Endothelial cell (in vitro differentiated cells): ENCODE measurements at places on chromosomes 6 and 20. TPM values are rescaled to one million over a fixed set of nuclear protein-coding genes. Genes with fewer than 3 reads are reported as not detected.

DNA sequence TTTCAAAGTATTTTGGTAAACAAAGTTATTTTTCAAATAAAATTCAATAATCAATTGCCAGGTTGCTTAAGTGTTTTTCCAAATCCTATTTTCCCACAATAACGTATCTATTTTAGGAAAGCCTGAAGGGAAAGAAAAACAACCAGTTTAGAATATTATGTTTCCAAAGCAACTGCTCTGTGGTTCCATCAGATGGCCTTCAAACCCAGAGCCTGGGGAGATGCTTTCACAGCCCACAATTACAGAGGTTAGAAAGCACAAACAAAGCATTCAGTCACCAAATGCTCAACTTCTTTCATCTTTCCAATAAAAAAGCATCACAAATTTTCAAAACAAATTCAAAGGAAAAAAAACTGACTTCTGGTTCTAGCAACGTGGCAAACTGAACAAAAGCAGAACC lies 66.0 kb downstream of the ELOVL5 start:
- DNase-seq: no peak

Gene PTCRA
- not detected for total RNA-seq

Gene BPIFA1
- not detected for total RNA-seq

DNA sequence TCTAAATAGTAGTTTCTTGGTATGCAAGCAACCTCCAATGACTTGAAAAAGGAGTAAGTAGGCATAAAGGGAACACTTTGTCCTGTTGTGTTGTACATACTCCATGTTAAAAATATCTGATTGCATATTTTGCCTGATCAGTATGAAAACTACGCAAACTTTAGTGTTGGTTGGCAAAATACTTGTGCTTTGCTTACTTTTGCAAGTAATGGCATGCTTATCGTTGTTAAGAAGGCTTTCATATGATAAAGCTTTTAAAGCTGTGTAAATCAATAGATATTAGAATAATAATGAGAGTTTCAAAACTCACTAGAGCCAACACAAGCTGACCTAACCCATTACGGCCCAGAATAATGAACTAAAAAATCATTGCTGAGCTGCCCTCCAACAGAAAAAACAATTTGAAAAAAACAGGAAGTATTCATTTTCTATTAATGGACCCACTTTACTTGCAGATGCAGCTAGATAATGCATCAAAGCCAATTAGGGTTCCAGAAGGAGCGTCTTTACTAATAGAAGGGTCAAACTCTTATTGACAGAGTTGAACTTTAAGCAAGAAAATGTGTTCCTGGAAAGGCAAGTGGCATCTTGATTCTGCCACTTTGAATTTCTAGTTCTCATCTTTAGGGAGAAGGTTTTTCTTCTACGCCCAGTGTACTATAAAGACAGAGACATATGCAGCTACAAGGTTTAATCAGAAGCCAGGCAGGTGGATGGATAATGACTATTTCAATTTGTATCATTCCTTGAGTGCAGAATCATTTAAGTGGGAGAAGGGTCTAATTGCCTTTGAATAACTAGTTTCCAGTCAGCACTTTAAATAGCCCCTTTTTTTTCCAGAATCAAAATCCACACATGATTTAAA lies 82.2 kb downstream of the SNAP25 start:
- DNase-seq: no peak

- no peak for DNase-seq
These were observed 55.1 kb downstream of the KIAA0408 start for GRCh38 chr6:127404133-127404532.

GRCh38 chr6:37618916-37619590 lies 78.6 kb downstream of the MDGA1 start:
- DNase-seq: no peak

GRCh38 chr6:52407467-52407866 lies 12.7 kb upstream of the EFHC1 start:
- peak; percentile 22 for DNase-seq

GRCh38 chr6:21593927-21594415 lies 420 bp downstream of the SOX4 start:
- peak; percentile 19 for DNase-seq

- no peak for DNase-seq
These were observed 158.8 kb downstream of the CDH26 start for GRCh38 chr20:60117065-60117464.

DNA sequence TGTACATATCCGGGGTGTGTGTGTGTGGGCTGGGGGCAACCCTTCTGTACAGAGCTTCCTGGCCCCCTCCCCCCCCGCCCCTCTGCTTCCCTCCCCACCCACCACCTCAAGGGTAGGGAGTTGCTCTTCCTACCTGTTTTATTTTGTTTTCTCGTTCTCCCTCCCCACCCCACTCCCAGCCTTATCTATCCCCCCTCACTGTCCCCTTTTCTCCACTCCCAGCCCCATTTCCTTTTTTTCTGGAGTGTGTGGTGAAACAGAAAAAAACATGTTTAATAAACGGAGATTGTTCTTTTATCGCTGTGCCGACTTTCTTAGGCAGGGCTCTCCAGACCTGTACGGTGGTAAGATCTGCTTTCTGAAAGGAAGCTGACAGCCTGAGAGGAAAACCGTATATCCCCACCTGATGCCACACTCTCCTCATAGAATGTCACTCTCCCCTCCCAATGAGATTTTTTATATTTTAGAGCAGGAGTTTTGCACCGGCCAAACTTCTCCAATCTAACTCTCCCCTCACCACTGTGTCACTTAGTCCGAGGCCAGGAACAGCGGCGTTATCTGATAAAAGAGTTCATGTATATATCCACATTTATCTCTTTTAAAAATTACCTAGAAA lies 875 bp upstream of the ZBTB9 start:
- DNase-seq: no peak

- no peak for DNase-seq
These were observed 11.0 kb upstream of the ADGRF5 start for GRCh38 chr6:46932526-46933319.

- DNase-seq: no peak
These were observed 391.4 kb upstream of the CITED2 start for GRCh38 chr6:139765825-139766285.

Gene GLO1
- total RNA-seq: 83.6 TPM

DNA sequence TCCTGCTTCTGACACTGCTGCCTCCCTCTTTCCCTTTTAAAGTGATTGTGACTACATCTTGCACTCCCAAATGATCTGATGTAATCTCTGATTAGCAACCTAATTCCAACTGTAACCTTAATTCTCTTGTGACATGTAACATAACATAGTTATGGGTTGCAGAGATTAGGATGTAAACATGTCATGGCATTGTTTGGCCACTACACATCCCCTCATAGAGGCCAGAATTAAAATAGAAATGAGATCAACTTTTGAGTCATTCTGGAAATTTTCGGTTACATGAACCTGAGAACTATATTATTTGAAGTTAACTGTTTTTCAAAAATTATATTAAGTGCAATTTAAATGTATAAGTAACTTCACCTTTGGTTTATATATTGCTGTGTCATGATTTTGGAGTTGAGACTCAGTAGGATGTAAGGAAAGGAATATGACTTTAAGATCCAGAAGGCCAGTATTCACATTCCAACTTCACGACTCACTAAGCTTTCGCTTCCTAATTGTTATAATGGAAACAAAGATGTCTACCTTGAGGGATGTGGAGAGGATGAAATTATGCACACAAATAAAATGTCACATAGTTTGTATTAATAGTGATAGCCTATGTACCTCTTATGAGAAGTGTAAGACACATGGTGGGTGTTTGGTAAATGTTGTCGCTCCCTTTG lies 611.9 kb upstream of the MAP3K7 start:
- DNase-seq: no peak

Gene SAPCD1
- 2.4 TPM for total RNA-seq

- no peak for DNase-seq
These were observed 164.7 kb downstream of the FOXC1 start for GRCh38 chr6:1774226-1774915.

Gene PDCD2
- 69.4 TPM for total RNA-seq

GRCh38 chr6:15880262-15880973 lies 217.6 kb upstream of the DTNBP1 start:
- DNase-seq: no peak

Gene ACTL10
- not detected for total RNA-seq

Gene GHRH
- not detected for total RNA-seq

Gene FOXS1
- 9.6 TPM for total RNA-seq

GRCh38 chr6:168284187-168284586 lies 35.4 kb downstream of the DACT2 start:
- no peak for DNase-seq

Gene TRIM10
- not detected for total RNA-seq

Gene BYSL
- total RNA-seq: 21.9 TPM

DNA sequence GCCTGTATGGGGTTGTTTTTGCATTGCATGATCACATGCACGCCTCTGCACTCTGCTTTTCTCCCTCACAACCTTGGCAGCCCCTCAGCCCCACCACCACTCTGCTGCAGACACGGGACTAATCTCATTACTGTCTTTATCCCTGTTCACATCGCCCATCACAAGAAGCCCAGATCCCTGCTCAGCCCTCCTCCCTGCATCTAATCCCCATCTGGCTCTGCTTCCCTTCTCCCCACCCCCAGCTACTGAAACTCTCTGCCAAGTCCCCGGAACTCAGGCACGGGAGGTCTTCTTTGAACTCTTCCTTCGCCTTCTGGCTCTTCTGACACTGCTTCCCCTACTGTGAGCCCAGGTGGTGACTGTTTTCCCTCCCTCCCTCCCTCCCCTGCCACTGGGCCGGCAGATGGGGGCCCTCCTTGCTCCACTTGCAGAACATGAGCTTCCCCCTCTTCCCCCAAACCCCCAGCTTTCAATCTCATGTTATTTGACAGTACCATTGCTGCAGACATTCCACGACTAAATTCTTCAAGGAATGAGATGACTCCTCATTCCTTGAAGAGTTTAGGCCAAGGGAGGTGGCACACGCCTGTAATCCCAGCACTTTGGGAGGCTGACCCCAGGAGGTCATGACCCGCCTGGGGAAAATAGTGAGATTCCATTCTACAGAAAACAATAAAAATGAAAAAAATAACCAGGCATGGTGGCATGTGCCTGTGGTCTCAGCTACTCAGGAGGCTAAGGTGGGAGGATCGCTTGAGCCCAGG lies 21.9 kb upstream of the TULP1 start:
- DNase-seq: no peak

- no peak for DNase-seq
These were observed 33.2 kb downstream of the BFSP1 start for GRCh38 chr20:17497821-17498580.

- DNase-seq: no peak
These were observed 56.4 kb downstream of the LYRM4 start for GRCh38 chr6:5204376-5204775.

- DNase-seq: no peak
These were observed 26.0 kb upstream of the CCND3 start for GRCh38 chr6:41967312-41968287.

Gene PSORS1C2
- 0.38 TPM for total RNA-seq

Gene DLK2
- total RNA-seq: 0.18 TPM

DNA sequence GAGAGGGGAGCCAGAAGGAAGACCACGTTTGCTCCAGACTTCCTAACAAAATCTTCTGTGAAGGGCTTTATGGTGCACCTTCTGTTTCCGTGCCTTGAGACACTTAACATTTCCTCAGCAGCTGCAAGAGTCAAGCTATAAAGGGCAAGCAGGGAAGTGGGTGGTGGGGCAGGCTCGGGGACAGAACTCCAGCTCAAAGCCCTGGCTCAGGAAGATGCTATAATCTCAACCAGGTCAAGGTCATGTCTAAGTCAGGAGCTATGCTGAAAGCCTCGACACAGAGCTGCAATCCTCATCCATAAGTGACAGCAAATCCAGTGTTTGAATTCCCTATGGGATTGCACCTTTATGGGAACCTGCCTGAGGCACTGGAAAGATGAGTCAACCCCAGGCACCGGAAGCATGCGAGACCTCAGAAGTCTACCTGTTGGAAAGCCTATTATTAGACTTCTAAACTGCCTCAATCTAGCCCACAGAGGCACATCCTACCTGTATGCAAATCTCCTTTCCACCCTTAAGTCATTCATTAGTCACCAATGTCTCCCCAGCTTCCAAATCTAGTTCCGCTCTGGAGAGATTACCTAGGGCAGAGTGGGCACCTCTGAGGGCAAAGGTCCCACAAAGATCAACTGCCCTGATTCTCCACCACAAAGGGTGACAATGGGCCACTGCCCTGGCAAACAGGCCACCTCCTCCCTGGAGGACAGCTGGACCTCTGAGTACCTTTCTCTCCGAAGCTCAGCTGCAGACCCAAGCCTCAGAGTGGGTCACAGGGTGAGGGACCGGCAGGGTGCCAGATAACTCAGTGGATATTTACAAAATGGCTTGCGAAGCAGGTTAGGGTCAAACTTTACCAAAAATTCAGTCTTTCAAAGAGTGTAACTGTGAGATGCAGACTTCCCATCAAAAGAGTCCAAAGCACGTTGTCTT lies 287.0 kb downstream of the CDC5L start:
- no peak for DNase-seq

- DNase-seq: no peak
These were observed 88.4 kb upstream of the SGK1 start for GRCh38 chr6:134406311-134406710.

Gene SGK2
- total RNA-seq: 0.85 TPM

DNA sequence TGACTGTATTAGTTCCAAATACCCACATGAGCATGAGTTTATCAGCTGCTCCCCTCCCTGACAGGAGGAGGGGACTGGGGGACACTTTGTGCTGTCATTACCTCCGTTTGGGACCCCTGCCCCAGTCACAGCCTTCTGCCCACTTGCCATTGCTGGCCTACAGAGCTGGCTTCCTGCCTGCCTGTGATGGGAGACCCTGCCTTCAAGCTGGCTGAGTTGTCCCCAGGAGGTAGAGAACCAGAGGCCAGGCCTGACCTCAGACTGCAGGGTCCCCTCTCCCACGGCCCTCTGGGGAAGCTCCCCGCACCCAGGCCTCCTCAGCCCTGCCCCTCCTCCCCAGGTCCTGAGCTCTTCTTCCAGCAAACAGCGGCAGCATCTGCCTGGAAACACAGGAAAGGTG lies 105.5 kb downstream of the JPH2 start:
- DNase-seq: no peak

GRCh38 chr20:63223121-63223825 lies 7.3 kb upstream of the YTHDF1 start:
- DNase-seq: peak; percentile 57

DNA sequence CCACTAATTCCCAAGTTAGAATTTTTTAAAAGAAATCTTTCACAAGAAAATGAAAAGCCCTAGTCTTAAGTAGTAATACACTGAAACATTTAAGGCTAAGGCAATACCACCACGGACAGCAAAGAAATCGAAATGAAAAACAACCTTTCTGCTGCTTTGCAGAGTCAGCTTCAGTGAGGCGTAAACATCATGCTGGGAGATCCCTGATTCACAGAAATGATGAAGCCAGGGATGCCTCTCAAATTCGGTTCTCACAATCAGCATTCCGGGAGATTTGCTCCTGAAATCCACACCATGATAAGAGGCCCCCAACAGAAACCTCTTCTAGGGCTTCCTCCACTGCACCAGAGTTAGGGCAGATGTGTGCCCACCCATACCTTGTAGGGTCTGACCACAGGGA lies 18.6 kb downstream of the RRBP1 start:
- DNase-seq: no peak

DNA sequence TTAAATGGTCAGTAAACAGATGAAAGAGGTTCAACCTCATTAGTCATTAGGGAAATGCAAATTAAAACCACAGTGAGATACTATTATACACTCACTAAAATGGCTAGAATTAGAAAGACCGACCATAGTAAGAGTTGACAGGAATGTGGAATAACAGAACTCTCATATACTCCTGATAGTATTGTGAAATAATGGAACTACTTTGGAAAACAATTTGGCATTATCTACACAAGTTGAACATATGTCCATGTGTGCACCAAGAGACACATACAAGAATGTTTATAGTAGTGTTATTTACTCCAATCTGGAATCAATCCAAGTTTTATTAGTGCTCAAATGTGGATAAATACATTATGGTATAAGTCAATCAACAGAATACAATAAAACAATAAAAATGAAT lies 59.6 kb downstream of the AK9 start:
- no peak for DNase-seq

GRCh38 chr6:17100806-17101205 lies 1.0 kb upstream of the STMND1 start:
- no peak for DNase-seq

Gene C6orf15
- not detected for total RNA-seq
